ENCODE measurements at places on chromosomes 11 and 22.
A peak's percentile ranks its signal among the peaks of the same experiment; 100 is the strongest.

DNA sequence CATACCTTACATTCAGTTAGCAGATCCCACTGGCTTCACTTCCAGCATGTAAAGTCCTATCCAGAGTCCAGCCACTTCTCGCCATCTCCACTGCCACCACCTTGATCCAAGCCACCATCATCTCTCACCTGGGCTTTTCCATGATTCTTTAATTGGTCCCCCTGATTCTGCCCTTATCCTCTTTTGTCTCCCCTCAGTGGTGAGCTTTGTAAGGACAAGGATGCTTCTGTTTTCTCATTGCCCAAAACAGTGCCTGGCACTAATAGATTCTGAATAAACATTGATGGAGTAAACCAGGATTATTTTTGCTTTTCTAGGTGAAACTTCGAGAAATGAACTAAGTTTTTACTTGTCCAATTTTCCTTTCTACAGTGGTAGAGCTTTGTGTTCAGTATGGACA lies 4.4 kb downstream of the POLA2 start:
- DNase-seq, result peak; percentile 17

GRCh38 chr22:50505776-50506610 lies 1.5 kb downstream of the LMF2 start:
- DNase-seq, result no peak

- DNase-seq, result no peak
Observed at GRCh38 chr11:42025121-42025803, 565.8 kb upstream of the LRRC4C start.

GRCh38 chr11:20821046-20821445 lies 151.7 kb downstream of the NELL1 start:
- no peak for DNase-seq

DNA sequence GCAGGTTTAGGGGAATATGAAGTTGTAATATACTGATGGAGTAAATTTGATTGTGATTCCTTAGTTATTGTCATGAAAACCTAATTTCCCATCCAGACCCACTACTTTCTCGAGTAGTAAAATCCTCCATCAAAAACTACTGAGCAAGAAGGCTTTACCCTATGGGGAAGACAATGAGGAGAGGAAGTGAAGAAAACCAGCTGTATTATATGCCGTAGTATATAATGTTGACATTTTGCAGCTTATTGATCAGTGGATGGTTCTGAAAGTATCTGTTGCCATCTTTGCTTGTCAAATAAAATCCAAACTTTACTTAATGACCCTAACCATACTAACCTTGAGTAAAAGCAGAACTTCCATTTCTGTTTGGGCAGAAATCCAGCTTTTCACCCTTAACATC lies 292.8 kb upstream of the RAG2 start:
- no peak for DNase-seq

- no peak for DNase-seq
Observed at GRCh38 chr11:76148941-76149613, 57.2 kb downstream of the WNT11 start.

DNA sequence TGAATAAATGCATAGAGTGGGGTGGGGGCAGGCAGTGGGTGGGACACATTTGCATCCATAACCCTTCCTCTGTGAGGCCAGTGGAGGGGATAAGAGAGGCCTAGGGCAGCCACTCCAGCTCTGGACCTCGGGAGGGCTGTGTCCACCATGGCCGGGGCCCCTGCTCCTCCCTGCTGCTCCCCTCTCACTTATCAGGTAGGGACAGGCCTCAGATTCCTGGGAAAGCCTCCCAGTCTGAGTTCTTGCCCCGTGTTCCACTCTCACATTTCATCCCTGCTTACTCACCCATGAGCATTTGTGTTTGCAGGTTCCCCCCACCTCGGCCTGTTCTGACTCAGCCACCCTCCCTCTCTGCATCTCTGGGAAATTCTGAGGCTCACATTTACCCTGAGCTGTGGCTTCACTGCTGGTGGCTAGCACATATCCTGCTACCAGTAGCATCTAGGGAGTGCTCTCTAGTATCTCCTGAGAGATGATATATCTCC lies 128.7 kb upstream of the TOP3B start:
- DNase-seq, result peak; percentile 83

DNA sequence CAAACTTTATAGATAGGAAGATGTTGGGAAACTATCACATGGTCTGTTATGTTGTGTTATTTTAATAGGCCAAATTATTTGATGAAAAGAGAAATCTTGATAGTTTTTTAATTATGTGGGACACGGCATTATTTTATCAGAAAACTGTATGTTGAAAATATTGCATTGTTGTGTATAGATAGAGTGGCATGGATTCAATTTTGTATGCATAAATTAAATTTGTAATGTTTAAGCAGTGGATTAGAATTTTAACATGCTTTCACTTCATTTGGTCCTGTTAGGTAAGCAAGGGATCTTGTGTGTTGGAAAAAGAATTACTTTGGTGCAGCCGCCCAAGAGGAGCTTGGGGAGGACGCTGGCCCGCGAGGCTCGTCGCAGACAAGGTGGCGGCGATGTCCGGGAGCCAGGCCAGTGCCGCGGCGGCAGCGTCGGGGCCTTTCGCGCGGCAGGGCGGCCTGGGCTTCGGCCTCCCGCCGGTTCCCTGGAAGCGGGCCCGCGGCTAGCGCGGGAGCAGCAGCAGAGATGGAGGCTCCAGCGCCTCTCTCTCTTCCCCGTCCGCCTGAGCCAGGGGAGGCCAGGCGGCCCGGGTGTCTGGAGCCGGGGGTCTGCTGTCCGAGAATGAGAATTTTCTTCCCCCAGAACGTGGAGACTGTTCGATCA lies 82.7 kb downstream of the GGT1 start:
- DNase-seq, result no peak

- DNase-seq, result no peak
Observed at GRCh38 chr11:65207918-65208784, 26.4 kb downstream of the CAPN1 start.

GRCh38 chr22:26762503-26763472 lies 105.4 kb downstream of the MIAT start:
- DNase-seq, result no peak

DNA sequence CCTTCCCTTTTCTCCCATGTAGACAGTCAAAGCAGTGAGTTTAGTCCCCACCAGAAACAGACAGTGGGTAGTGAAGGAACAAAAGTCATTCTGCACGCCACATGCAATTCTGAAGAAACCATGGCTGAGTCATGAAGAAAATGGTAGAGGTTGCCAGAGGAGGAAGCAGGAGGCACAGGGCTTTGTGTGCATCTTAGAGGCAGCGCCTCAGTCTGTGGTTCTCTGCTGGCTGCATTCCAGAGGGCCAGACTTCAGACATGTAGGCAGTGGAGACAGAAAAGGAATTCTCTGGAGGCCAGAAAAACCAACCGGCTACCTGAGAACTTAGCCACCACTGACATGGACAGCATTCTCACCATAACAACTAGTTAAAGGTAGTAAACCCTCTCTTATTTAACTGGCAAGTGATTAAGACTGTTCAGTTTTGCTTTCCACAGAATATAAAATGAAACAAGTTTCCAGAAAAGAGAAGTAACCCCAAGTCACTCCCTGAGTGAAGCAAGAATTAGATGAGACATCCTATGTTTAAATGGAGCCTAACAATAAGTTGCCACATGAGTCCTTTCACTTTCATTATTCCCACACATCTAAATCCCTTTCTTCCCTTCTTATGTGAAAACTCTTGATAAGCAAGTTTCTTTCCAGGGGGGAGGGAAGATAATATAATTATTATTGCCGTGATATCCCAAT lies 556.1 kb downstream of the SOX6 start:
- peak; percentile 28 for DNase-seq

- no peak for DNase-seq
Observed at GRCh38 chr22:40547729-40548143, 88.8 kb downstream of the MRTFA start.

GRCh38 chr11:94879006-94879405 lies 94.3 kb downstream of the CWC15 start:
- DNase-seq, result no peak

- DNase-seq, result no peak
Observed at GRCh38 chr11:45098929-45099328, 47.5 kb upstream of the PRDM11 start.

- DNase-seq, result no peak
Observed at GRCh38 chr11:45806072-45806933, 1.4 kb downstream of the SLC35C1 start.

DNA sequence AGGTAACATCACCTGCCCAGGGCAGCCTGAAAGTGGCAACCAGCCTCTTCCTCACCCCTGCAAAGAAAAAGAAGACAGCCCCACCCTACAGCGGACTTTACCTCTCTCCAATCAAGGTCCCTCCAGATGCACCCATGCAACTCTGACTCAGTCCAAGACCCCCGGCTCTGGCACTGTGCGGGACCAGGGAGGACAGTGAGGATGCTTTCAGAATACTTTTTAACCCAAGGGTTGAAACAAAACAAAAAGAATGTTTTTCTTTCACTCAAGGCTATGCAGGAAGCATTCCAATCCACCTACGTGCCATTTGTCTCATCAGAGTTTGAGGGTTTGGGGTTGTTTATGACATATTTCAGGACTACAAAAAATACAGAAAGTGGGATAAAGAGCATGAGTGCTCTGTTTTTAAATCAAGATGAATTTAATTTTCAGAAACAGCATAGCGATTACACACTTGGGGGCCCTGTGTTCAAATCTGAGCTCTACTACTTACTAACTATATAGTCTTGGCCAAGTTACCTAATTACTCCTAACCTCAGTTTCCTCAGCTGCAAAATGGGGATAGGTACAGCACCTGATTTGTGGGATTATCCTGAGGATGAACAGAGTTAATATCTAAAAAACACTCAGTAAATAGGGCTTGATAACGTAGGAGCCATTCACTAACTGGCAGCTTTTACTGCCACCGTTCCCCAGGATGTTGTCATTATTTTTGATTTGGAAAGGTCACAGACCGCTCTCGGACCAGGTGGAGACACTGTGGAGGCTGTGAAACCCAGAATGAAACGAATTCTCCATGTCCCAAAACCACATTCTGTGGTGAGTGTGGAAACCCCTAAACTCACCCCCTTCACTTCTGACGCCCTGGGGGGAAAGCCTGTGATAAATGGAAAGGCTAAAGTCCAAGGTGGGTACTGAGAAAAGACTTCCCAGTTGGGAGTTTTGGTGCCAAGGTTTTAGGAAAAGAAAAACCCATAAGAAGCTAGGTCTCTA lies 5.6 kb downstream of the PLAAT3 start:
- DNase-seq, result no peak

- DNase-seq, result no peak
Observed at GRCh38 chr11:85089654-85090053, 537.5 kb downstream of the DLG2 start.

DNA sequence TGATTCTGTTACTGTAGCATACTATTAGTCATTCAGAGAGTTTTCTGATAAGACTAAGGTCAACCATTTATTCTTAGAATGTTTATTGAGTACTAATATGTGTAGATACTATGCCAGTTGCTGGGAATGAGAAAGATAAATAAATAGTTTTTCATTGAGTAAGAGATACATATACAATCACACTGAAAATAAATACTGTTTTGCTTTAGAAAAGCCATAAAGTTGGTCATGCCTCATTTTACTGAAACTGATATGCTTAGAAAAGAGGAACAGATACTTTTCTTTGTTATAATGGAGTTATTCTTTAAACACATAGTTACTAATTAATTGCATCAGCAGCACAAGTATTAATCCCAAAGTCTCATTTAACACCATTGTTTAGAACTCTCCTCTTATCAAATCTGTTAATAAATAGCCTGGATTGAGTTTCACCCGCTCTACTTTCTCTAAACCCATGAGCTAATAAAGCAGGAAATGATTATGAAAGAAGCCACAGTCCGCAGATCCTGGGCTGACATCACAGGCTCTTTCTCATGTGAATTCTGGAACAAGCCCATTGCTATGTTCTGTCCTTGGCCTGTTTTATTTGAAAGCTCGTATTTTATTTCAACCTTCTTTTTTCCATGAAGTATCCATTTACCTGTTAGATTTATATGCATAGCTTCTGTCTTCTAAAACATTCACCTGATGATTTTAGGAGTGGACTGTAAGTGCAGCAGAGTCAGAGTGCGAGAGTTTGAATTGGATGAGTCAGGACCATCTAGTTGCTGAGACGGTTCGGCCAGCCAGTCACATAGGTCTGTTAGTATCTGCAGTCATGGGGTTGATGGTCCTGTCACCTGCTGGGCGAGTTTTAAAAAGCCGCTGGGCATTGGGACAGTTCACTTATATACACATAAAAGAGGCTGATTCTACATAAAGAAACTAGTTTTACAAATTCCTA lies 35.5 kb downstream of the PIWIL4 start:
- peak; percentile 76 for DNase-seq

DNA sequence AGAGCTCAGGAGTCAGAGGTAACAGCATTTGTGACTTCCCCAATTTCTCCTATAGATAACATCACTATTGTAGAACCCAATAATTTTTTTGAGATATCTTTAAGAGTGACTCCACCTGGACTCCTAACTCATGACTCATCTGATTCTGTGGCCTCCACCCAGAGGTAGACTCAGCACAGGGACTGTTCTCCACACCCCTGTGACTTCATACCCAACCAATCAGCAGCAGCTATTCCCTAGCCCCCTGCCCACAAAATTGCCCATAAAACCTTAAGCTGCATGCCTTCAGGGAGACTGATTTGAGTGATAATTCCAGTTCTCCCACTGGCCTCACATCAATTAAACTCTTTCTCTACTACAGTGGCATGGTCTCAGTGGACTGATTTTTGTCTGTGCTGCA lies 475.4 kb upstream of the FAT3 start:
- no peak for DNase-seq

DNA sequence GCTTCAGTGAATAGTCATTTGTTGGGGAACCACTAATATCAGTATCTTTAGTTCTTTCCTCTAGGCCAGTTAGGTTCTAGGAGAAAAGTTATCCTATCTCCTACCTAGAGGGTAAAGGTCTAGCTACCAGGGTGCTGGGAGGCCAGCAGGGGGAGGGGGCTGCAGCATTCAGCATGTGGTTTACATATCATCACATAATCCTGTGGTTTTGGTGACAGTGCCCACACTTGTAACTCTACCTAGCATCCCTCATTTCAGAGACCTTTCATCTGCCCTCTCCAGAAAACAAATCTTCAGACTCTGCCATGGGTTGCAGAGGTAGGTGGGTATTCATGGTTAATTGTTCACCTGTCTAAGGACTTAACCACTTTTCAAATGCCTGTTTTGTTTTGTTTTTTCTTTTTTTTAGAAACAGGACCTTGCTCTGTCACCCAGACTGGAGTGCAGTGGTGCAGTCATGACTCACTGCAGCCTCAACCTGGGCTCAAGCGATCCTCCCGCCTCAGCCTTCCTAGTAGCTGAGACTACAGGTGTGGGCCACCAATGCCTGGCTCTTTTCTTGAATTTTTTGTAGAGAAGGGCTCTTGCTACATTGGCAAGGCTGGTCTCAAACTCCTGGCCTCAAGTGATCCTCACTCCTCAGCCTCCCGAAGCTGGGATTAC lies 146.8 kb downstream of the ENTHD1 start:
- peak; percentile 46 for DNase-seq

GRCh38 chr11:9004183-9004926 lies 554 bp upstream of the NRIP3 start:
- peak; percentile 35 for DNase-seq

All from activated CD4-positive, alpha-beta T cell treated with anti-CD3 and anti-CD28 coated beads for 36 hours (primary cell).